Right cardiac atrium (tissue), 5 donors: ENCODE measurements at places on chromosomes 1 and 21. TPM values are rescaled to one million over a fixed set of nuclear protein-coding genes. Genes with fewer than 3 reads are reported as not detected.

- DNase-seq, result no peak
Measured at GRCh38 chr1:158941317-158941716, 10.0 kb downstream of the PYHIN1 start.

GRCh38 chr1:190124068-190124467, 353.6 kb downstream of the BRINP3 start:
- DNase-seq, result no peak

DNA sequence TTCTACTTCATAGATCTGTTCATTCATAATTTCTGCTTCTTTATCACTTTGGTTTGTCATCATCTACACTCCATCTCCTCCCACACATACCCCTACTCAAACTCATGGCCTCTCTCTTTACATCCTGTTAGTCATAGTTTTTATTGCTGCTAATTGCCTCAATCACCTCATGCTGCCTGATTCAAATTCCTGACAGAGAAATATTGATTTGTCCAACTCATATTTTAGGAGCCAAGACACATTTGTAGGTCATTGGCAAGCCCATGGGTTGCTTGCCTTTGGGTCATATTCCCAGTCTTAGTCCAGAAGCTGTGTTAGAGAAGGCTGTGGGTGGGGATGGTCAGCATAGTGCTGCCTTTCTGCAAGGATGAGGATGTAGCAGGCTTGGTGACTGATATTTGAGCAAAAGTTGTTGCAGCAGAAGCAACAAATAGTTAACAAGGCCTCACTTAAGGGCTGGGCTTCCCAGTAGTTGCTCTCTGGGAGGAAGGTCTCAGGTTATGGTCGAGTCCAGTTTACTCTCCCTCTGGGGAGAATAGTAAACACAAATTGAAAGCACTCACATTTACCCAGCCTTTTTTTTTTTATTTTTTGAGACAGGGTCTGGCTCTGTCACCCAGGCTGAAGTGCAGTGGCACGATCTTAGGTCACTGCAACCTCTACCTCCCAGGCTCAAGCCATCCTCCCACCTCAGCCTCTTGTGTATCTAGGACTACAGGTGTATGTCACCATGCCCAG, 22.4 kb upstream of the EPS15 start:
- no peak for DNase-seq

- no peak for DNase-seq
Measured at GRCh38 chr21:33268737-33269441, 2.7 kb downstream of the IL10RB start.

DNA sequence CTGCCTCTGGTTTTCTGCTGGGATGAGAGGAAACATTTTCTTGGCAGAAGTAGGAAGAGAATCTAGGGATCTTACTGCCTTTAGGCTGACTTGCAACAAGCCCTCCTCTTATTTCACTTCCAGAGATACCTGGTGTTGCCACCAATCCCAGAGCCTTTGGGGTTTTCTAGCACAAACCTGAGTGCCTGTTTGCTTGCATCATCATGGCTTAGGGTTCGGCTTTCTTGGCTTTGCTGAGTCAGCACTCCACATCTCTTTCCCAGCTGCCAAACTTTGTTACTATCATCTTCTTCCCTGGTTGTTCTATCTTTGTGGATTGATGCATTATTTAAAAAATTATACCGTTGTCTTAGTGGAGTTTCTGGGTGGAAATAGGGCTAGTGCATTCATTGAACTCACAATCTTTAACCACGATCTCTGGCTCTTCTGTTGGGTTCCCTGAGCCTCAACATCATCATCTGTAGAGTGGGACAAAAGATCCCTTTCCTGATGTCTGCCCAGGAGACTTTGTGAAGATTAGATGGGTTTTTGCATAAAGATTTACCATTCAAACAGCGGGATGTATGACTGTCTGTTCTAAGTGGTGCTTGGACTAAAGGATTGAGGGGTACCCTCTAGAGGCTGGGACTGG, 76.6 kb upstream of the SELENON start:
- peak; percentile 0 for DNase-seq

Gene ELAPOR1
- total RNA-seq, result 0.51 TPM

Gene DNM3
- 2.2 TPM for total RNA-seq

DNA sequence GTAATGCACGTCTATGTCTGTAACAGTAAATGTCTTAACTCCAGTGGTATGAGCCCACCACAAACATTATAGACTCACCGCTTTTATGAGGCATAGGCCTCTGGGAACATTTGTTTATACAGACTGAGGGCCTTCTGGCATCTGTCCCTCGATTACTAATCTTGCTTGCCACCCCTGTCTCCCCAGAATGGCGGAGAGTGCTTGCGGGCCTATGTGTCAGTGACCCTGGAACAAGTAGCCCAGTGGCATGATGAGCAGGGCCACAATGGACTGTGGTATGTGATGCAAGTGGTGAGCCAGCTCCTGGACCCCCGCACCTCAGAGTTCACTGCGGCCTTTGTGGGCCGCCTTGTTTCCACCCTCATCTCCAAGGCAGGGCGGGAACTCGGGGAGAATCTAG, 18.3 kb upstream of the SHISA4 start:
- no peak for DNase-seq

Gene SLC6A17
- not detected for total RNA-seq

Gene SYPL2
- total RNA-seq, result 11.3 TPM

GRCh38 chr1:41241749-41242341, at the start of gene SCMH1:
TSS of gene SCMH1 (minus strand) at chr1:41242306. CDS start at chr1:41186133, 56,173 bp downstream.
- DNase-seq, result peak; percentile 81

Gene KLHL21
- total RNA-seq, result 71.3 TPM

Gene CDA
- 2.3 TPM for total RNA-seq

DNA sequence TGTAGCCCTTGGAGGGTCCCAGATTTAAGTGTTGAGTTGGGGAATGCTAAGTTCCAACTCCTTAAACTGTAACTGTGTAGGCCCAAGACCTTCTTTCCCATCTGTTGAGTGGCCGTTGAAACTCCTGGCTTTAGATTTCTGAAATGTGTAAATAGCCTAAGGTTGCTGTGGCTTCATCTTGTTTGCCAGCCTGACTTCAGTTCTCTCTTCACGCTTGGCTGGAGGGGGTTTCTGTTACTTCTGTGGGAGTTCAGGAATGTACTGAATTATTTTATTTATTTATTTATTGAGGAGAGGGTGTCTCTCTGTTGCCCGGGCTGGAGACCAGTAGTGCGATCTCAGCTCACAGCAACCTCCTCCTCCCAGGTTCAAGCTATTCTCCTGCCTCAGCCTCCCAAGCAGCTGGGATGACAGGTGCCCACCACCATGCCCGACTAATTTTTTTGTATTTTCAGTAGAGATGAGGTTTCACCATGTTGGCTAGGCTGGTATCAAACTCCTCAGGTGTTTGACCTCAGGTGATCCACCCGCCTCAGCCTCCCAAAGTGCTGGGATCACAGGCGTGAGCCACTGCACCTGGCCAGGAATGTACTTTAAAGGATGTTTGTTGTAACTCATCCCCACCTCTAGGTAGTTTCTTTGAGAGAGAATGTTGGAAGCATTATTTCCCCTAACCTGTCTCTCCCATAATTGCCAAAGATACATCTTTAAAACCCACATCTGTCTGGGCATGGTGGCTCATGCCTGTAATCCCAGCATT, 5.9 kb downstream of the TTC39A start:
- DNase-seq, result no peak

Gene STXBP3
- 32.4 TPM for total RNA-seq

DNA sequence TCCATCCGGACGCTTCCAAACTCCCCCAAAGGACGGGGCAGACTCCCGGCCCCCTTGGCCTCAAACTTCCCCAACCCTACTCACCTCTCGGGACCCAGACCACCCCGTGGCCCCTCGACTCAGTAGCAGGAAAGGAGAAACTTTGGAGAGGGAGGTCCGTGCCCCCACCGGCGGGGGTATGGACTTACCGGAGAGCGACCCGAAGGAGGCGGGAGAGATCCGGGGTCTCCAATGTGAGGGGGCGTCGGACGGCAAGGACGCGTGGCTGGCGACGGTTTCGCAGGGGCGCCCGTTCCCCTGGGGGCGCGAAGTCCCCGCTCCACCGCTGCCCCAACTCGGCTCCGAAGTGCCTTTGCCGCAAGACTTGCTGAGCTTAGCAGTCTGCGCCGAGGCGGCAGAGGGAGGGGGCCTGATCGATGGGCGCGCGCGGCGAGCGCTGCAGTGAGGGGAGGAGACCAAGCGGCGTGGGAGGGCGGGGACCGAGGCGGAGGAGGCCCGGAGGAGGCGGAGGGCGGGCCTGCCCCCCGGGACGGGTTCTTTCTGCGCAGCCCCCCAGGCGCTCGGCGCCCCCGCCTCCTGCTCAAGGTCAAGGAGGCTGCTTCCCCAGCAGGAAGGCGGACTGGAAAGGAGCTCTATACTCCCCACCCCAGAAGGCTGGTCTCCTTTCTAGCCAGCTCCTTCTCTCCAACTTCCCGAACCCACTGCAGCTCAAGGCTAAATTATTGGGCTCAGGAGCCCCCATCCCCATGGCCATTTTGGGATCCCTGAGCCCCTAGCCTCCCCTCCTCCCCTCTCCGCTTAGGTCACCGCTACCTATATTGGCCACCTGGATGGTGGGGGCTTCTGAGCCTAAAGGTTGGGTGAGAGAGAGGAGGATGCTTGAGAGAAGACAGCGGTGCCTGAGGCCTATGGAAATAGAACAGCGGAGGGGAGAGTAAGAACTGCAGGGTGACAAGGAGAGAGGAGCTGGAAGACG, at the start of gene SYT2:
TSS of gene SYT2 (minus strand) at position 385 of the 976 bp plus-strand sequence. CDS start 104,682 bp downstream, outside the sequence.
- peak; percentile 34 for DNase-seq

DNA sequence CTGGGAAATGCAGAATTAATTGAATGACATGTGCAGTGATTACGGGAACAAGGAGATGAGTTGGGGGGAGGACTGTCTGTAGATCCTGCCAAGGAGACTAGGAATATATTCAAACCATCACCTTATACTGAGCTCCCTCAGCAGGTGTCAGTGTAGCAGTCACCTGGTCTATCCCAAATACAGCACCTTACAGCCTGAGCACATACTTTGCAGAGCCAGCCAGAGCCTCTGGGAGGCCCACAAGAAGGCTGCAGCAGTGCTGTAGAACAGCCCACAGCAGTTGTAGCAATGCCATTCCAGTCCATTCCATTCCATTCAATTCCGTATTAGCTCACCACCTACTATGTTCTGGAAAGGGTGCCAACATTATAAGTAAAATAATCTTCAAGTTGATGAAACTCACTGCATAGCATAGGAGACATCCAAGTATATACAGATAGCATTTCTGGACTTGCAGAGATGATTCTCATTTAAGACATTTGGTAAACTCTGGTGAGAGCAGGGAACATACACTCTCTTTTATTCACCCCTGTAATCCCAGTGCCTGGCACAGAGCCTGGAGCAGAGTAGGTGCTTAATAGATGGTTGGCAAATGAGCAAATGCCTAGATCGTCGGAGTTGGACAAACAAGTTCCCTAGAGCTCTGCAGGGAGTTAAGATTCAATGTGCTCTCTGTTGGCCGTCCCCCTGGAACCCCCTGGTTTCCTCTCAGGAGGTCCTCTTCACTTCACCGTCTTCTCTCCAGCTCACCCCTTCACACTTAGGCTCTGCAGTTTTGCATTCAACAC, 44.7 kb downstream of the KCNC4 start:
- no peak for DNase-seq

Gene PPFIA4
- 32.6 TPM for total RNA-seq

DNA sequence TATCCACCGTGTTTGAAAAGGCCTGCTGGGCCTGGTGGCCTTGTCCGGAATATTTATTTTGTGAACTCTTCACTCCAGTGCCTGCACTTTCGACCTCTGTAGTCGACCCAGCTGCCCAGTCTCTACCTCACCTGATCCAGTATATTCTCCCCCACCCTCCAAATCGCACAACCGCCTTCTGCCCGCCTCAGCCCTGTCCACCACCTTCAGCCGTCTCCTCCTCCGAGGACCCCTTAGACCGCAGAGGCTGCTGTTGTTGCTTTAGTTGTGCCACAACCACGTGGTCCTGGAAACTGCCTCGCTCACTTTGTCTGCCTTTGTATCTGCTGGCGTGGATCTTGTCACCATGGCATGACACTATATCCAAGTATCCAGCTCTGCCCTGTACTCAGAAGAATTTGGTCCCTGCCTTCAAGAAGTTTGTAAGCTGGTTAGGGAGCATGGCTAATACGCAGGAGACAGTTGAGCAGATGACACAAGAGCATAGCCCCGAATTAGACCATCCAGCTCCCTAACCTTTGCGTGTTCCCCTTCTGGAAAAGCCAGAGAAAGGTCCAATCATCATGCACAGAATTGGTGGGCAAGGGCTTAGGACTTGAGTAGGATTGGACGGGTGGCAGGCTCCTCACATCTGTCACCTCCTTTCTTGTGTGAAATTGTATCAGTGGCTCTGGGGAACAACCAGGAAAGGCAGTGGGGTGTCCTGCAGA, 1.5 kb downstream of the PHGDH start:
- DNase-seq, result peak; percentile 55

Gene TARS2
- 15.1 TPM for total RNA-seq

- peak; percentile 6 for DNase-seq
Measured at GRCh38 chr21:43271452-43272020, 102.7 kb downstream of the CRYAA start.
